ENCODE measurements at places on chromosomes 13 and 19.

GRCh38 chr19:49151267-49152118 lies 3.7 kb downstream of the HRC start:
- DNase-seq: peak; percentile 41

DNA sequence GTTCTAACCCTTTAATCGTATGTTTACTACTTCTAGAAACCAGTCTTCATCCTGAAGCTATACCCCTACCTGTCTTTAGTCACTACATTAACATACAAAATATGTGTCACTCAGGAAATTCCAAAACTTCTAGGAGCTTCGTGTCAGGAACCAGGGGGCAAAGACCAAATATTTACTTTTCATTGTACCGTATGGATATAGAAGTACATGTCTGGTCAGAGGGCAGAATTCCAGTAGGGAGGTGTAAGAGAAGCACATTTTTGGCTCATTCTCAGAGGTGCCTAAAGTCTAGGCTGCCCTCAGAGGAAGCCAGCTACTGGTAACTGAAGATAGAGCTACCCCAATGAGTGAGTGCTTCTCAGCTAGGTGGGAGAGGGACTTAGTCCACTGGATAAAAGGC lies 320.7 kb downstream of the DIAPH3 start:
- DNase-seq: no peak

- DNase-seq: no peak
These were observed 98.2 kb downstream of the OLFM4 start for GRCh38 chr13:53126841-53127245.

DNA sequence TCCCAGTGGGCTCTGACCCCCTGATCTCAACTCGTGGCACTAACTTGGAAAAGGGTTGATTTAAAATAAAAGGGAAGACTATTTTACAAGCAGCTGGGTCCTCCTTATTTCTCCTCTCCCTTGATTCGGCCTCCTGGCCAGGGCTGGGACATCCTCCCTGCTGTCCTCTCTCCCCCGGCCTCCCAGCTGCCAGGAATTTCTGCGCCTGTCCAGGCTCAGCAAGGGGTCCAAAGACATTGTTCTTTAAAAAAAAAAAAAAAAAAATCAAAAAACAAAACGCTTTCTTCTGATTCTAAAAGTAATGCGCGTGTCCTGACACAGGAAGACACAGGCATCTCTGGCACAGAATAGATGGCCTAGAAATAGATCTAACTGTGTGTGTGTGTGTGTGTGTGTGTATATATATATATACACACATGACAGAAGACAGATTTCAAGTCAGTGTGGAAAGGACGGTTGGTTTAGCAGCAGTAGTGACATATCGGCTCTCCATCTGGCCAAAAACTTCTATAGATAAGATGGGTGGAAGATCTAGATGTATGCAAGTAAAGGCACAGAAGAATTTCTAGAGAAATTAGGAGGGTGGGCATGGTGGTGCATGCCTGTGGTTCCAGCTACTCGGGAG lies 12.3 kb upstream of the LENG8 start:
- no peak for DNase-seq

GRCh38 chr19:41133260-41133659 lies 19.0 kb downstream of the CYP2F1 start:
- no peak for DNase-seq

DNA sequence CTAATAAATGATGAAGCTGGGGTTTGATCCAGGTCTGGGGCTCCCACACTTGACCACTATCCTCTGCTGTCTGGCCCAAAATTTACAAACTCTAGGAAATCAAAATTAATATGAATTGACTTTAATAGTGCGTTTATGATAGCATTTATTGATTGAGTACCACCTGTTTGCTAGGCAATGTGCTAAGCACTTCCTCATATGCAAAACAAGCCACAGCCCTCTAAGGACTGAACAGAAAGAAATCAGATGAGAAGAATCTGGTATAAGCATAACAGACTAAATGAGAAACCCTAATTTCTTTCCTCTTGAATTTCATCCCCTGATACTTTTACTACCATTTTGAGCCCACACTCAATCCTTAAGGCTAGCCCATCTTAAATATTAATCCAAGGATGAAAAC lies 6.6 kb upstream of the MLNR start:
- no peak for DNase-seq
